ENCODE measurements at places on chromosomes 7 and 10.

GRCh38 chr10:4079803-4080202 lies 294.8 kb upstream of the KLF6 start:
- no peak for DNase-seq

DNA sequence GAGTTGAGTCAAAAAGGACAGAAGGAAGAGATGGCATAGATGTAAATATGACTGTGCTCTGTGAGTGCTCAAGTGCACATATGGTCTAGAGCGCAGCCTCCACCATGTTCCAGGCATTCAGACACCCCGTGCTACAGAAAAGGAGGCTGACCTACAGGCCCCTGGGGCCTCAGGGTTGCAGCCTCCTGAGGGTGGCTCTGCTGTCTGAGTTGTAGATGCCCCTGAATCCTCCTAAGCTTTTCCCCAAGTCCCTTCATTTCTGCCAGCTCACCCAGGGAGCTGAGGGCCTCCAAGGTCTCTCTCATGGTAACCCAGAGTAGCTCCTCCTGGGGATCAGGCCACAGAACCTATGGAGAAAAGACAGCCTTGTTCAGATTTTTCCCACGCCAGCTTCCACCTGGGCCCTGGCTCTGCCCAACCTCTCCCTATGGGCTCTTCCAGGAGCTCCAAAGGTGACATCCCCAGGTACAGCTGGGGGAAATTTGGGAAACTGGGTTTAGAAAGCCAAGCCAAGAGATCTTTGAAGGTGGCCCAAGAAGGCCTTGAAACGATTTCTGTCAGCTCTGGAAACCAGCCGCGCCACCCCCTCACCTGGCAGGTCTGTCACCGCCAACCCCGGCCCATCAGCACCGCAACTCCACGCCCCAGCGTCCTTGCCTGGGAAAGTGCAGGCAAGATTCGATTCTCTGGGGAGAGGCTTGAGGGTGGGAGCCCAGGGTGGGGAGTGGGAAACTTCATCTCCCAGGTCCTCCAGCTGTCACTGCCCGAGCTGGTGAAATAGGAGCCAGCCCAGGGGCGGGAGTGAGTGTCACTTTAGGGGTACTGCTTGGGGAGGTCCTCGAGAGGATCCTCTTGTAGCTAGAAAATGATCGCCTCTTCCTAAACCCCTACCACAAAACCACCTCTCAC lies 2.4 kb downstream of the ZNF467 start:
- DNase-seq = no peak

DNA sequence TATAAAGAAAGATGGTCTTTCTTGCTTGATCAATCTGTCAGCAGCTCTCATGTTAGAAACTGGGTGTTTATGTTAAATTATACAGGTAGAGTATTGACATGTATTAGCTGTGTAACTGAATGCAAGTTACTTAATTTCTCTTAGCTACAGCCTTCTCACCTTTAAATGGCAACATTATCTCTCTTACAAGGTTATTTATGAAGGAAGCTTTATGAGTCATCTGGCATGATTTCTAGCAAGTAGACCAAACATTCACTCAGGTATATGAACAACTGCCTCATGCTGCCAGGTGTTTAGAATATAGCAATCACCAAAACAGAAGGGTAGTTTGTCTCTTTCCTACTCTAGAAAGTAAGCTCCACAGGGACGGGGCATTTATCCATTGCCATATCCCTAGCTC lies 8.5 kb downstream of the ARL4A start:
- no peak for DNase-seq

- no peak for DNase-seq
These were observed 347 bp downstream of the LBX1 start for GRCh38 chr10:101228966-101229265.

DNA sequence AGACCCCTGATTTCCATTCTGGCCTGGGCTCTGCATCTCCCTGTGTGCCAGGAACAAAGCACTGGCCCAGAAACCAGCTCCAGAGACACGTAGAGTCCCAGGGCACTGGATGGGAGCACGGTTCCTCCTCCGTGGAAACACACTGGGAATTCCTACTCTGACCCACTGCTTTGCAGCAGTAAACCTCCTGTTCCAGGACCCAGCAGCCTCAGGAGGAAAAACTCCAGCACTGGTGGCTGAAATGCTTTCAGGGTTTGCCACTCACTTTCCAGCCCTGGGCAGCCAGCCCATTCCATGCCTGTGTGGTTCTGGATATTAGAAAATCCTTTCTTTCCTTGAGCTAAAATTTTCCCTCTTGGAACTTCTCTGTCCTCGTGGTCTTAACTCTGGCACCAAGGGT lies 58.0 kb downstream of the FAM171A1 start:
- no peak for DNase-seq

DNA sequence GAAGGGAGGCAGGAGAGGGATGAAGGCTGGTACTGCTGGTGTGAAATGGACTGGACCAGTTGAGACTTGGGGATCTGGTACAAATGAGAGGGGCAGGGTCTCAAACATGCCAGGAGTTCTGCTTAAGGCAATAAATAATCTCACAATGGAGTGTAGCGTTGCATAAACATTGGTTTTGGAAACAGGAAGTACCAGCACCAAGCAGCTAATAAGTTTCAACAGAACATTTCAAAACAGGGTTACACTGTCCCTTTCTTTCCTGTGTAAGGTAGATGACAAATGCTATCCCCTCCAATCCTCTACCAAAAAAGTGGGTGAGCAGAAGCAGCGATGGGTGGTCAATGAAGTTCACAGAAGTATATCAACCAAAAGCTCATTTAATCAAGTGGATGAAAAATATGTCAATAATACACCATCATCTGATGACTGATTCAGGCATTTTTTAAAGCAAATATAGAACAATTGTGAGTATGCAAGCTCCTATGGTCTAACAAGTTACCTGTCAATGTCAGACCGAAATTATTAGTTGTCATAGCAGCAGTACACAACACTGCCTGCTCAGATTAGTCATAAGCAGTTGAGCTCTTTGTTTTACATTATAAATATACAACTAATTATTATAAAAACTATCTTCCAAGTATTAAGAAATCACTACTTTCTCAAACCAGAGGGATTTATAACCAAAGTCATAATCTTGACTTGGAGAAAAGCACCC lies 220.0 kb downstream of the FAM107B start:
- DNase-seq = no peak

DNA sequence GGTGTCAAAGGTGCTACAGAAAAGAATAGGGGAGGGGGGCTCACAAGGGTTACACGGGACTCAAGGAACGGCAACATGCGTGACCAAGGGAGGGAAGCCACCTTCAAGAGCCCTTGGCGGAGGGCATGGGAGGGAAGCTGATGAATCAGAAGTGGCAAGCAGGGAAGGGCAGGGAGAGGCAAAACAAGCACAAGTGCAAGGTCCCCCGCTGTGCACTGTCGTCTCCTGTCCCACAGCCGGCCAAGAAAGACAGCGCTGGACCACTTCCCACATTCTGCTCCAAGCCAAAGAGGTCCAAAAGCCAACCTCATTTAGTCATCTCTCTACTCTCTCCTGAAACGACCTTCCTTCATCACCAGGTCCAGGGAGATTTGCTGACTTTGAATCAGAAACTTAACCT lies 102.7 kb downstream of the CALN1 start:
- DNase-seq = no peak

- no peak for DNase-seq
These were observed 6.4 kb downstream of the UPF2 start for GRCh38 chr10:12036073-12036655.

DNA sequence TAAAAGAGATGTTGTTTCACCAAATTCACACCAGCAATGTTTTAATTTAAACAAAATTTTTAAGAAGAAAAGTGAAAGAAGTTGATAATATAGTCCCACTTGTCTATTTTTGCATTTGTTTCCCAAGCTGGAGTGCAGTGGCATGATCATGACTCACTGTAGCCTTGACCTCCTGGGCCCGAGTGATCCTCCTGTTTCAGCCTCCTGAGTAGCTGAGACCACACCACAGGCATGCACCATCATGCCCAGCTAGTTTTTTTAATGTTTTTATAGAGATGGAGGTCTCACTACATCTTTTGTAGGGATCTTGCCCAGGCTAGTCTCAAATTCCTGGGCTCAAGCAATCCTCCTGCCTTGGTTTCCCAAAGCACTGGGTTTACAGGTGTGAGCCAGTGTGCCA lies 14.1 kb upstream of the NDUFA5 start:
- DNase-seq = no peak

GRCh38 chr10:67837541-67838314 lies at the start of gene DNAJC12:
Gene DNAJC12 (minus strand): TSS chr10:67838188. CDS start chr10:67838011, 177 bp downstream.
- DNase-seq = no peak

GRCh38 chr10:70057306-70057705 lies 4.7 kb downstream of the MACROH2A2 start:
- DNase-seq = no peak

DNA sequence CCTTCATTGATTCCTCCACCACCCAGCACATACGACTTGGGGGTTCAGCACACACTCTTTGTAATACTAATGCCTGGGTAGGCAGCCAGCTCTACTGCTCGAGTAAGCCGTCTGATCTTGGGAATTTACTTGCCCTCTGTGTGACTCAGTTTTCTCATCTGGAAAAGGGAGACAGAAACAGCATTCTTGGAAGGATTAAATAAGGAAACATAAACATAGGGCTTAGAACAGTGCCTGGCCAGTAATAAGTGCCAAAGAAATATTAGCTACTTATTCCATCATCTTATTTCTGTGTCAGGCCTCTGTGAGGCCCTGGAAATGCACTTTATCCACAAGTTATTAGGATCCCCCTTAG lies 130.1 kb downstream of the TNS3 start:
- DNase-seq = no peak

DNA sequence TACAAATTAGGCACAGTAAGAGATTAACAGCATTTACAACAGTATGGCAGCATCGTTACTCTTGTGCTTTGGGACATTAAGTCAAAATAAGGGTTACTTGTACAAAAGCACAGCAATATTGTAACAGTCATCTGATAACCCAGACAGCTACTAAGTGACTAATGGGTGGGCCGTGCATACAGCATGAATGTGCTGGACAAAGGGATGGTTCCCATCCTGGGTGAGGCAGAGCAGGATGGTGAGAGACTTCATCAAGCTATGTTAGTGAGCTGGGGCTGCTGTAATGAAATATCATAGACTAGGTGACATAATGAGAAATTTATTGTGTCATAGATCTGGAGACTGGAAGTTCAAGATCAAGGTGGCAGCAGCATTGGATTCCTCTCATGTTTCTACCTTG lies 25.4 kb downstream of the EDRF1 start:
- no peak for DNase-seq

DNA sequence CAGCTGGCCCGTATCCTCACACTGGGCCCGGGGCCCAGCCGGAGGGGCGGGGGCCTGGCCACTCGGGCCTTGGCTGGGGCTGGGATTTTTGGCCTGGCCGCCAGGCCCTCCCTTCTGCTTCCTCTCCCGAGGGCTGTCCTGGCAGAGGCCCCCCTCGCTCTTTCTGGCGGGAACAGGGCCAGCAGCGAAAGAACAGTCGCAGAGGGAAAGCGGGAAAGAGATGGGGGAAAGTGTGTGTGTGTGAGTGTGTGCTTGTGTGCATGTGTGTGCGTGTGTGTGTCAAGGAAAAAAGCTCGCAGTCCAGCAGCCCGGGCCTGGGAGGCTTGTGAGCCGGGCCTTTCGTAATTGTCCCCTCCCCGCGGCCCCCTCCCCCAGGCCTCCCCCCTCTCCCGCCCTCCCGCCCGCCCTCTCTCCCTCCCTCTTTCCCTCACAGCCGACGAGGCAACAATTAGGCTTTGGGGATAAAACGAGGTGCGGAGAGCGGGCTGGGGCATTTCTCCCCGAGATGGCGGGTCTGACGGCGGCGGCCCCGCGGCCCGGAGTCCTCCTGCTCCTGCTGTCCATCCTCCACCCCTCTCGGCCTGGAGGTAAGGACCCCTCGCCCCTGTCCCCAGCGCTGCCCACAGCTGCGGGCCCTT lies at the start of gene ELN:
Gene ELN, plus strand, starts transcription at position 491 of the 638 bp plus-strand sequence. Its CDS starts 15 bp downstream, at position 506.
- no peak for DNase-seq

DNA sequence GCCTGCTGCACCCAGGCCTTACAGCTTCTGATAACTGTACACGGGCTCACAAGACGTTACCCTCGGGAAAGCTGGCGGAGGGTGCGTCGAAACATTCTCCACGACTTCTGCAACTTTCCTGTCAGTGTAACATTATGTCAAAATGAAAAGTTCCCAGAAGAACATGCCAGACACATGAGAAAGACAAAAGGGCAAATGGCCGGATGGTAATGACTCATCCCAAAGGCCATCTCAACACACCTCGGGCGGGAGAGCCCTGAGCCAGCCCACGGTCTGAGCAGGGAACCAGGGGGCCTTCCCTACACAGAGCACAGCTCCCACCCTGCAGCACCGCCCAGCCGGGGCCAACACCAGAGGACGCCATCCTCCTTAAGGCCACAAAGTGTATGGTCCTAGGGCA lies 118.7 kb downstream of the MAD1L1 start:
- peak; percentile 6 for DNase-seq

- no peak for DNase-seq
These were observed 597 bp downstream of the ZNF277 start for GRCh38 chr7:112206991-112207592.

GRCh38 chr7:158097453-158098124 lies 490.0 kb downstream of the PTPRN2 start:
- DNase-seq = no peak

DNA sequence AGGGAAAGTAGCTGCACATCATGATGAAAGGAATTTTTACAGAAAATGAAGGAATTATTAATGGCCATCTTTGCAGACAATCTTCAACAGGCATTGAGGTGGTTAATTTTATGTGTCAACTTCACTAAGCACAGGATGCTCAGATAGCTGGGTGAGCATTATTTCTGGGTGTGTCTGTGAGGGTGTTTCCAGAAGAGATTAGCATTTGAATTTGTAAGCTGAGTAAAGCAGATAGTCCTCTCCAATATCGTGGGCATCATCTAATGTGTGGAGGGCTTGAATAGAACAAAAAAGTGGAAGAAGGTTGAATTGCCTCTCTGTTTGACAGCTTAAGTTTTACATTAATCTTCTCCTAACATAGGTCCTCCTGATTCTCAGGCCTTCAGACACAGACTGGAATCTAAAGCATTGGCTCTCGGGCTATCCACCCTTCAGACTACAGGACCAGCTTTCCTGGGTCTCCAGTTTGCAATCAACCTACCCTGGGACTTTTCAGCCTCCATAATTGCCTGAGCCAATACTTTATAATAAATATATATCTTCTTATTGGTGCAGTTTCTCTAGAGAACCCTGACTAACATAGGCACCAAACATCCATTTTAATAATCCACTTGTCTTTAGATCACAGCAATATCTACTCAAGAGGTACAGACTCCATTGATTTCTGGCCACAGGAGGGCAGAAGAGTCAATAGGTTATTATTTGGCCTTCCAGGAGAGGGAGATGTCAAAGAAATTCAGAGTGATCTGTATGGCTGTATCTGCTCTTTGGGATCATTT lies 10.5 kb upstream of the CRPPA start:
- no peak for DNase-seq

DNA sequence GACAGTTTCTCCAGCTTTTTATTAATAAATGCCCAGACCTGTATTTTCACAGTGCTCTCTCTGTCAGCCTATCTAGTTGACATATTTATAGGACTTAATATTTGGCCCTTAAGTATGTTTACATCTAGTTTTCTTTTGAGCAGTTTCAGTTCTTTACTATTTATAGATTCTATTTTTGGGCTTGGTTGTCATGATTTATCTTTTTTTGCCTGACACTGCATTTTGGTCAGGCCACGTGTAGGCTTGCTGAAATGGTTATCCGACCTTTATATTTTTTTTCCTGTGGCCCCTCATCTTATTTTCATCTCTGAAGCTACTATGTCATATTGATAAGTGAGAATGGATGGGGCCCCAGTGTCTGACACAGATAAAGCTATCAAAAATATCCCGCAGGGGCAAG lies 515.4 kb upstream of the FZD8 start:
- no peak for DNase-seq

GRCh38 chr10:105258036-105258673 lies 617.1 kb downstream of the SORCS3 start:
- DNase-seq = no peak
